ENCODE measurements at places on chromosomes 2 and 18. TPM values are rescaled to one million over a fixed set of nuclear protein-coding genes. Genes with fewer than 3 reads are reported as not detected.

GRCh38 chr2:22600999-22601398 lies 784.0 kb upstream of the KLHL29 start:
- no peak overlapping the region for H3K4me3 ChIP-seq
- H3K36me3 ChIP-seq: no peaks in the 10 kb centered on the region
- no peak overlapping the region for H3K27ac ChIP-seq
- H3K4me1 ChIP-seq: no peaks in the 10 kb centered on the region
- no peaks in the 10 kb centered on the region for H3K27me3 ChIP-seq

Gene C2orf74
- 6.2 TPM for total RNA-seq

Gene PLEKHH2
- total RNA-seq: 5.1 TPM

DNA sequence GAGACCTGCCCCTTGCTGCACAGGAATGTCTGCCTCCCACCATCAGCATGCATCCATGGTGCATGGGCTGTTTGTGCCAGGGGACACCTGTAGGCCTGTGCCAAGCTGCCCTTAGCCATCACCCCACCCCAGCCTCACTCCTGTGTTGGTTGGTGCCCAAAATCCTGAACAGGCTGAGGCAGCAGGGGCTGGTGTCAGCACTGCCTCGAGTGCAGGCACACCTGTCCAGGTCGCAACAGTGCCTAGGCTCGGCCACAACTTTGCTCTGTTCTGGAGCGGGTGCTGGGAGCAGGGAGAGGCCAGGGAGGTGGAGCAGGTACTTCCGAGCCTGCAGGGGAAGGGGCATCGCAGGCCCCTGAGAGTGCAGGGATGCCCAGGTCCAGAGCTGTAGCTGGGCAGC lies 69.1 kb downstream of the SRBD1 start:
- H3K4me3 ChIP-seq: no peak overlapping the region
- no peaks in the 10 kb centered on the region for H3K27me3 ChIP-seq
- no peaks in the 10 kb centered on the region for H3K36me3 ChIP-seq
- H3K4me1 ChIP-seq: no peaks in the 10 kb centered on the region

GRCh38 chr2:54772110-54772509 lies 48.6 kb downstream of the EML6 start:
- no peaks in the 10 kb centered on the region for H3K36me3 ChIP-seq
- no peaks in the 10 kb centered on the region for H3K4me1 ChIP-seq
- no peak overlapping the region for H3K27ac ChIP-seq
- no peaks in the 10 kb centered on the region for H3K27me3 ChIP-seq
- DNase-seq: no peak
- no peak overlapping the region for H3K4me3 ChIP-seq

GRCh38 chr18:2895391-2895790 lies 48.6 kb downstream of the EMILIN2 start:
- H3K36me3 ChIP-seq: no peaks in the 10 kb centered on the region
- DNase-seq: no peak
- H3K27me3 ChIP-seq: no peaks in the 10 kb centered on the region
- no peak overlapping the region for H3K4me3 ChIP-seq

Gene IRS1
- 20.1 TPM for total RNA-seq

- H3K4me3 ChIP-seq: no peak overlapping the region
- H3K4me1 ChIP-seq: no peaks in the 10 kb centered on the region
- no peak for DNase-seq
- no peaks in the 10 kb centered on the region for H3K36me3 ChIP-seq
- H3K27ac ChIP-seq: no peak overlapping the region
These were observed 35.1 kb downstream of the CYBRD1 start for GRCh38 chr2:171557363-171557762.

- no peaks in the 10 kb centered on the region for H3K27me3 ChIP-seq
- no peaks in the 10 kb centered on the region for H3K36me3 ChIP-seq
- no peak overlapping the region for H3K4me3 ChIP-seq
- H3K27ac ChIP-seq: no peak overlapping the region
- DNase-seq: no peak
These were observed 360.7 kb upstream of the CWC22 start for GRCh38 chr2:180367815-180368214.

- H3K4me1 ChIP-seq: no peaks in the 10 kb centered on the region
- H3K36me3 ChIP-seq: no peaks in the 10 kb centered on the region
- H3K27me3 ChIP-seq: peaks cover 2% of the 10 kb centered on the region
- no peak for DNase-seq
- H3K27ac ChIP-seq: no peak overlapping the region
- H3K4me3 ChIP-seq: no peak overlapping the region
These were observed 159.1 kb upstream of the LHCGR start for GRCh38 chr2:48914477-48915089.

- H3K27me3 ChIP-seq: no peaks in the 10 kb centered on the region
- no peak overlapping the region for H3K4me3 ChIP-seq
- DNase-seq: no peak
- no peak overlapping the region for H3K27ac ChIP-seq
- H3K4me1 ChIP-seq: peaks cover 23% of the 10 kb centered on the region
- no peaks in the 10 kb centered on the region for H3K36me3 ChIP-seq
These were observed 257.8 kb upstream of the STON1 start for GRCh38 chr2:48272199-48272598.

- H3K4me1 ChIP-seq: peaks cover 3% of the 10 kb centered on the region
- H3K27me3 ChIP-seq: no peaks in the 10 kb centered on the region
- no peak overlapping the region for H3K4me3 ChIP-seq
- no peak for DNase-seq
- H3K27ac ChIP-seq: no peak overlapping the region
- no peaks in the 10 kb centered on the region for H3K36me3 ChIP-seq
These were observed 43.7 kb downstream of the MYO7B start for GRCh38 chr2:127579231-127579630.

All from hepatocyte (in vitro differentiated cells).